ENCODE measurements at places on chromosomes 16 and 17. TPM values are rescaled to one million over a fixed set of nuclear protein-coding genes. Genes with fewer than 3 reads are reported as not detected.

The ZG16B gene
- 0.25 TPM for polyA plus RNA-seq

The SLFN14 gene
- polyA plus RNA-seq: 0.27 TPM

The ATP2A1 gene
- polyA plus RNA-seq: 4.4 TPM

GRCh38 chr16:25109643-25110042 is 1.9 kb upstream of the LCMT1 start:
- no peak for DNase-seq

DNA sequence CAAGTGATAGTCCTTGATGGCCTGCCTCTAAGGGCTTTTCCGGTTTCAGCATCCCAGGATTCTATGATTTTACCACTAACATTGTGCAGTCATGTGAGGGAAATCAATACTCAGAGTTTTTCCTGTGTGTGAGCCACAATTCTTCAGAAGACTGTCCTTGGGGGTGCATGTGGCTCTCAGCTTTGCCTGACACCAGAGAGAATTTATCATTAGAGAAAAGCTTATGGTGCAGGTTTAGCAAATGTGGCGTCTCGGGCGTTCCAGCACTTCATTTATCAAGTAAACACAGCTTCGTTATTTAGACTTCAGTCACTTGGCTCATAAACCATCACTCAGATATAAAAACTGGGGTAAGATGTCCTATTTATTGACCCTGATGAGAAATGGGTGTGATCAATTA is 62.8 kb downstream of the SPACA3 start:
- DNase-seq: no peak

The LRRC37B gene
- 20.2 TPM for polyA plus RNA-seq

DNA sequence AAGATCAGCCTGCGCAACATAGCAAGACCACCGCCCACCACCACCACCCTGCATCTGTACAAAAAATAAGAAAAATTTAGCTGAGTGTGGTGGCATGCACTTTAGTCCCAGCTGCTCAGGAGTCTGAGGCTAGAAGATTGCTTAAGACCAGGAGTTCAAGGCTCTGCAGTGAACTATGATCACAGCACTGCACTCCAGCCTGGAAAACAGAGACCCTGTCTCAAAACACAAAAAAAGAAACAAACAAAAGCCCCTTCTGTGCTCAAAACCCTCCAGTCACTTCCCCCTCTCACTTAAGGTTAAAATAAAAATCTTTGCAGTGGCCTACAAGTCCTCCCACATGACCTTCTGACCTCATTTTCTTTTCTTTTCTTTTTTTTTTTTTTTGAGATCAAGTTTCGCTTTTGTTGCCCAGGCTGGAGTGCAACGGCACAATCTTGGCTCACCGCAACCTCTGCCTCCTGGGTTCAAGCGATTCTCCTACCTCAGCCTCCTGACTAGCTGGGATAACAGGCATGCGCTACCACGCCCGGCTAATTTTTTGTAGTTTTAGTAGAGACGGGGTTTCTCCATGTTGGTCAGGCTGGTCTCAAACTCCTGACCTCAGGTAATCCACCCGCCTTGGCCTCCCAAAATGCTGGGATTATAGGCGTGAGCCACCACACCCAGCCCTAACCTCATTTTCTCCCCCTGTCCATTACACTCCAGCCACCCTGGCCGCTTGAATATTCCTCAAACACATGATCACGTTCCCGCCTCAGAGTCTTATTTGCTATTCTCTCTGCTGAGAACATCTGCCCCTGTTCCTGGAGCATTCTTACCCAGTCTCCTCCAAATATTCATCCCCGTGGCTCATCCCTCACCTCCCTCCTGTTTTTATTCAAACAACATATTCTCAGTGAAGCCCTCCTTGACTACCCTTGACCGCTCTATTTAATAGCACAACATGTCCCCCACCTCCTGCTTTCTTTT is 126.6 kb upstream of the MED13 start:
- DNase-seq: no peak

DNA sequence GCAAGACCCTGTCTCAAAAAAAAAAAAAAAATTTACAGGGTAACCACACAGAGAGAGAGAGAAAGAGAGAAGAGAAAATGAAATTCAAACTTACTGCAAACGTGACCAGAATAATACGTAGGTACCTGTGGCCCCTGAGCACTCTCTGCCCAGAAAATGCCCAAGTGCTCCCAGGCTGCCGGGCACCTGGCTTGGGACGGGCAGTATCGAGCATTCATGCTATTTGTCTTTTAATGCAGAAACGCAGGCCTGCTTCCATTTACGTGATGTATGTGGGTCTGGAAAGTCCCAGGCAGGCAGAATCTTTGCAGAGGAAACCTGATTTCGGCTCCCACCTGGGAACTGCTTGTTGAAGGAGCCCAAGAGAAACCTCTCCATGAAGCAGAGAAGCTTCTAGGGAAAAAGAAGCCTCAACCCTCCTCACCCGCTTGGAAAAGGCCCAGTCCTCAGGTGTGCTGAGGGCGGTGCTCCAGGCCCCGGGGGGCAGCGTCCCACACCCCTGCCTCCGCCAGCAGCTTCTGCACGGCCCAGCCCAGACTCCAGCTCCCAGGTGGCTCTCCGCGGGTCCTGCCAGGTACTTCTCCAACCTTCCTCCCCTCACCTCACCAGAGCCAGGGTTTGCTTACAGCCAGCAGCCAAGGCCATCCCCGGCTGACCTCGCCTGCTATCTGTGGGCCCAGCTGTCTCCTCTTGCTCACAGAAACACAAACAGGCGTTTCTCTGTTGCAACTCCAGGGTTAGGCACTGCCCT is 14.0 kb downstream of the RPH3AL start:
- DNase-seq: no peak

DNA sequence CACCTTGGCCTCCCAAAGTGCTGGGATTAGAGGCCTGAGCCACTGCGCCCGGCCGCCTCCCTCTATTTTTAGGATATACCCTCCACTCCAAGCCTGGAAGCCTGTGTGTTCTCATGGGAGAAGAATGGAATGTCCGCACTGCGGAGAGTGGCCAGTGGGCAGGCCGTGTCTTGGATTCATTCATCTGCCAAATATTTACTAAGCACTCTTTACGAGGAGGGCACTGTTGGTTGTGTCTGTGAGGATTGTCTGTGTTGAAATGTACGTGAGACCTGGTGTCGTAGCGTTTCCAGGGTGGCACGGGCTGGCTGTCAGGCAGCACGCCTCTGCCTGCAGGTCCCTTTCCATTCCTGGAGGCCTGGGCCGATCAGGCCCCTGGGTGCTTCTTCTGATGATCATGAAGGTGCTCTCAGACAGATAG is 19.2 kb downstream of the PGS1 start:
- DNase-seq: no peak

DNA sequence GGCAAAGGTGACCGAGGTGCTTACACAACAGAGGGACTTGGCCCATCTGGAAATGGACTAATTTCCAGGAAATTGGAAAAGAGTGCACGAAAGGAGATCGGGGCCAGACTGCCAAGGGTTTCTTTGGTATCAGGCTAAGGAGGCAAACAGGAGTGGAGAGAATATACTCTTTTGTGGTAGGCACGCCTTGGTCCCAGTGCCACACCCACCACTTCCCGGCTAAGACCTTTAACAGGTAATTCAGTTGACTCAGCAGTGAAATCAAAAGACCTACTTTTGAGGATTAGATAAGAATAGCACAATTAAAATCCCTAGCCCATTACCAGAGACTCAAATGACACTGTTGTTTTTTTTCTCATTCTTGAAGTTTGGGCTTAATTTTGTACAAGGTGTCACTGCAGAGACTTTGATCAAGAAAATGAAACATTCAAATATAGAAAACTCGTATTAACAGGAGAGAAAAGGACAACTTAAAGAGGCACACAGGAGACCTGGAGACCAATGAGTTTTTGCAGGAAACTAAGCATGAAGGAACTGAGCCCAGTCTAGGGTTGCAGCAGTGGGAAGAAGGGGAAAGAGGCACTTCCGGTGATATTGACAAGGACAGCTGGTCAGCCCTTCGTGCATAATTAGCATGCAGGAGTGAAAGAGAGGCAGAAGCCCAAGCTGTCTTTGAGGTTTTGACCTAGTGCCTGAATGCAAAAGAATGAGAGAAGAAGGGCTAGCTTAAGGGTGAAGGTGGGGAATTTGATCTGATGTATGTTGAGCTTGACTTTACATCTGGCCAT is 265.5 kb upstream of the CCL2 start:
- DNase-seq: no peak

GRCh38 chr16:35636480-35637230 is 2177.2 kb downstream of the TP53TG3F start:
- no peak for DNase-seq

DNA sequence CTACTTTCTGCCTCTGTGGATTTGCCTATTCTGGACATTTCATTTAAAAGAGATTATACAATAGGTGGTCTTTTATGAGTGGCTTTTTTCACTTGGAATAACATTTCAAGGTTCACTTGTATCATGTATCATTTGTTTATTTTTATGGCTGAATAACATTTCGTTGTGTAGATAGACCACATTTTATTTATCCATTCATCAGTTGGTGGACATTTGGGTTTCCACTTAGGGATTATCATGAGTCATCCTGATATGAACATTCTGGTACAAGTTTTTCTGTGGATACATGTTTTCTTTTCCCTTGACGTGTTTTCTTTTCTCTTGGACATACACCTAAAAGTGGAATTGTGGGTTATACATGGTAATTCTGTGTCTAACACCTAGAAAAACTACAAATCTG is 25.3 kb downstream of the PRSS54 start:
- no peak for DNase-seq

Data from right renal pelvis (tissue), 4 donors.